ENCODE measurements at places on chromosomes 2 and 18.

DNA sequence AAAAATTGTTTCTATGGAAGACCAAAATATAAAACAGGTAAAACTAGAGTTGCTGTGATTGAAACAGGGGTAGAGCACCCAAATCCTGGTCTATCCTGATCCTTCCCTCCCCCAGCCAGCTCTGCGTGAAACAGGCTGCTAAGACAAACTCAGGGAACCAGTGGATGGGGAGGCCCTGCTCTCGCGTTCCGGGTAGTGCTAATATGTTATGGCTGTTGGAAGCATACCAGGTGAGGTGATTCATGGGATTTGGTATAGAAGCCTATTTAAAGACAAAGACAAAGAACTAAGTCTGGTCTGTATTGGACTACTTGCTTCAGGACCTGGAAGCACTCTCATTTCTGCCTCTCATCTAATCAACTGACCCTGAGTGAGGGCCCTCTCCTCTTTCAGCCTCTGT, 63.0 kb upstream of the CCBE1 start:
- DNase-seq = no peak

- no peak for DNase-seq
Observed at GRCh38 chr18:12520442-12520992, 112.8 kb downstream of the PRELID3A start.

DNA sequence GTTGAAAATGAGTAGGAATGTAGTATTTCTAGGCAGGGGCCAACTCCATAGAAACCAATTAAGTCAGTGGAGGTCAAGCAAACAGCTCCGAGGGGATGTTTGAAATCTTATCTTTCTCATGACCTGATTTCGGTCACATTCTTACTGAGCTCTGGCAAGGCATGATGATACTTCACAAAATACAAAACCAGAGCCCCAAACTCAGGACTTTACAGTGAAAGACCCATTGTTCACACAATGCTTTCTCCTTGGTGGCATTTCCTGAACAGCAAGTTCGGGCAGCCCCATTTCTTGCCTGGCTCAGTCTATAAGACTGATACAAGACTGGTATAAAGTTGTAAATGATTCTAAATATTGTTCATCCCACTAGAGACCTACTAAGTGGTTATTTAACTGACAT, 53.3 kb downstream of the LAMA1 start:
- no peak for DNase-seq

- DNase-seq = no peak
Observed at GRCh38 chr2:119721462-119721861, 38.3 kb upstream of the PTPN4 start.

DNA sequence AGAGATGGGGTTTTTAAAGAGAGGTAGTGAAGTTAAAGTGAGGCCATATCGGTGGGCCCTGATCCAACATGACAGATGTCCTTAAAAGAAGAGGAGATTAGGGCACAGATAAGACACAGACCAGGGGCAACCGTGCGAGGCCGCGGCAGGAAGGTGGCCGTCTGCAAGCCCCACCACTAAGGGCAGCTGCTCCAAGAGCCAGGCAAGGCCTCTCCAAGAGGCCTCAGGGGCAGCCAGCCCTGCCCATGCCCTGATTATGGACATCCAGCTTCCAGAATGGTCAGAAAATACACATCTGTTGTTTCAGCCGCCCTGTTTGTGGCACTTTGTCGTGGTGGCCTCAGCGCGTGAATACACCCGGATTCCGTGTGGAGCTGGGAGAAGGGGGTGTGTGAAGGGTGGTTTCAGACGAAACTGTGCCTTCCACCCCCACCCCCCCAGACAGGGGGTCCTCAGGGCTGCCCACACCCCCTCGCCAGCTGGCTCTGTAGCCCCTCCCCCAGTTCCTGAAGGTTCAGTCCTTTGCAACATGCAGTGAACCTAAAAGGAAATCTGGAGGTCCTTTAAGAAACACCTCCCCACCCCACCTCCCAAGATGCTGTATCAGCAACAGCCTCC, 74.1 kb upstream of the SMAD7 start:
- DNase-seq = no peak

DNA sequence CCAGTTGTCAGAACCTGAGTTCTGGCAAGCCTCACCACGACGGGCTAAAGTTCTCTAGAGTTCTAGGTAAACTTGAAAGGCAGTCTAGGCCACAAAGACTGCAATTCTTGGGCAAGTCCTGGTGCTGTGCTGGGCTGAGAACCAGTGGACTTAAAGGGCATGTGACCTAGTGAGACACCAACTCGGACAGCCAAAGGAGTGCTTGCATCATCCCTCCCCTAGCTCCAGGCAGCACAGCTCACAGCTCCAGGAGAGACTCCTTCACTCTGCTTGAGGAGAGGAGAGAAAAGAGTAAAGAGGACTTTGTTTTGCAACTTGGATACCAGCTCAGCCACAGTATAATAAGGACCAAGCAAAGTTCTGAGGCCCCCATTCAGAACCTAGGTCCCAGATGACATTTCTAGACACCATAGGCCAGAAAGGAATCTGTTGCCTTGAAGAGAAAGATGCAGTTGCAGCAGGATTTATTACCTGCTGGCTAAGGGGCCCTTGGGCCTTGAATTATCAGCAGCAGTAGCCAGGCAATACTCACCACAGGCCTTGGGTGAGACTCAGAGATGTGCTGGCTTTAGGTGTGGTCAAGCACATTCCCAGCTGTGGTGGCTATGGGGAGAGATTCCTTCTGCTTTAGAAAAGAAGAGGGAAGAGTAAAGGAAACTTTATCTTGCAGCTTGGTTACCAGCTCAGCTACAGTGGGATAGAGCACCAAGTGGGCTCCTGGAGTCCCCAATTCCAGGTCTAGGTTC, 51.8 kb downstream of the UPP2 start:
- DNase-seq = no peak

DNA sequence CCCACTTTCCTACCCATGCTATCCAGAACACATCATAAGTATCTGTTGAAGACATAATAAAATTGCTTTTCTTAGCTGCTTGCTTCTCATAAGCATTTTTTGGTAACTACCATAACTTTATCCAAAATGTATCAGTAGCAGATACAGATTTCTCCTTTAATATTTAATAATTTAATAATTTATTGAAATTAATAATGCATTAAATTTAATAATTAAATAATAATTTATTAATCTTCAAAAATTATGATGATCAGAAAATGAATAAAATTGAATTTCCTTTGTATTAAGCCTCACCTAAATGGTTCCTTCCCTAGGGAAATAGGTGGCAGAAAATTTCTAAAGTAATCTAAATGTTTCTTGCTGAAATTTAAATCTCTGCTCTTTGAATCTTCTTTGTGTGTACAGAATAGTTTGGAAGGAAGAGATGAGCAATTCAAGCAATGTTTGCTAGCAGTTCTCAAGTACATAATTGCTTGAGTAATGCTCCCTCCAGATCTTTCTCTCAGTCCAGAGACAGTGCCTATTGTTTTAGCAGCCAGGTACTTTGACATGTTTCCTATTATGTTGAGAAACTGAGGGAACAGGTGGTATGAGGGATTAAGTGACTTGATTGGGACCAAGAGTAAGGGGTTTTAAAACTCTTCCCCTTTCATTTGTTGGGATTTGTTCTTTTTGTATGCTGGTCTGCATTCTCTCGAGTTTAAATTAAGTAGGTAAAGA, 123.1 kb upstream of the CYP26B1 start:
- DNase-seq = no peak

- peak; percentile 54 for DNase-seq
Observed at GRCh38 chr2:85537600-85538506, 1.1 kb upstream of the MAT2A start.

GRCh38 chr18:43893001-43893637, 615.8 kb upstream of the SYT4 start:
- DNase-seq = no peak

- DNase-seq = no peak
Observed at GRCh38 chr18:76643996-76644395, 149.0 kb upstream of the ZNF516 start.

DNA sequence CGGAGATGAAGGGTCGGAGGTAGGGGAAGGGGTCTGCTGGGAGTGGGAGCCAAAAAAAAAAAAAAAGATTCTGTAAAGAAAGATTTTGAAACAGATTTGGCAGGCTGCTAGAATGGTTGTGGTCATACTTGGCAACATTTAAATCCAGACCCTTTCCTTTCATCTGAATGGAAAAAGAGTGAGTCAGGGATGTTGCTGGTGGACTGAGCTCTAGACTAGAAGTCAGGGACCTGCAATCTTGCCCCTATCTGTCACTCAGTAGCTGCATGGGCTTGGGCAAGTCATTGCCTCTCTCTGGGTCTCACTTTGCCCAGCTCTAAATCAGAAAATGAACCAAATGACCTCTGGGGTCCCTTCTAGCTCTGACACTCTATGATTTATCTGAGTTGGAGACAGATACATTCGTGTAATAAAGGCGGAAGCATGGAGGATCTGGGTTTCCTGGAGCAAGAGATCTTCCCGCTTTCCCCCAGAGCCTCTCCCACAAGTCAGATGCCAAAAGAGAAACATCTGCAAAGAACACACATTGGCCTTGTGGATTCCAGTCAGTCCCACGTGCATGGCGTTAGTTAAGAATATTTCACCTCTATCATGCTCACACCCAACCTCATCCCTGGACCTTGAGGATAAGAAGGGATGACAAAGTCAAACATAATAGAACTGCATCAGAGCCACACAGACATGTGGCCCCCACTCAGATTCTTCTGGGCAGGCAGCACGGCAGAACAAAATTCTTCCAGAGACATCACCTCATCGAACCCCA, 58.5 kb downstream of the ADD2 start:
- no peak for DNase-seq

DNA sequence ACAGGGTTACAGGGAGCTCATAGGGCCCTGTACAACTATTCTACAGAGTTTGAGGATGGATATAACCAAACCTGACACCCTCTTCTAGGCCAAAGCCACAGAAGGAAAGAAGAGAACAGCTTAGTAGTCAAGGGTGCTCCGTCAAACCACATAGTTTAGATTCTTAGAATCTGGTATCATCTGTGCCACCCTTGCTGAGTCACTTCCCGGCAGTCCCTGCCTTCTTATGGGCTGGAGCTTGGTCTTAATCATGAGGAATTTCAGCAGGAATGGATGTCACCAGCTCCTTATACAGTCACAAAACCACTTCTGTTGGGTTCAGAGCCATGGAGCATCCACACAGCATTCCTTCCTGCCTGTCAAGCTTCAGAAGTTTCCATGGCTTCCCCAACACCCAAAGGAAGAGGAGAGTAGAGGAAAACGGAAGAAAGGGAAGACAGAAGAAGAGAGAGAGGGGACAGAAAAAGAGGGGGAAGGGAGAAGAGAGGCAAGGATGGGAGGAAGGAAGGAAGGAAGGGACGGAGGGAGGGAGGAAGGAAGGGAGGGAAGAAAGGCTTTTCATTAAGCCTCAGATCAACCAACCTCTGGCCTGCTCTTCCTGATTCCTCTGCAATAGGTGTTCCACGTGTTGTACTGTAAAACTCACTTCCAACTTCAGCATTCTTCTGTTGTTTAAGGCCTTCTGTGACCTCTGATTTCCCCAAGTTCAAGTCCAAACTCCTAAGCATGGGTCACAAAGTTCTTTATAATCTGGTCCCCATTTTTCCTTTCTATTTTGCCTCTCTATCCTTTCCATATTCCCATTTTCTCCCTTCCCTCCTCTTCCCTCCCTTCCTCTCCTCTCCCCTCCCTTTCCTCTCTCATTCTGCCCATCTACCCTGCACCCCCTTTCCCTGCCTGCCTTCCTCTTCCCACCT, 246.1 kb upstream of the TNP1 start:
- no peak for DNase-seq

GRCh38 chr2:40213071-40213470, 238.8 kb downstream of the SLC8A1 start:
- no peak for DNase-seq

DNA sequence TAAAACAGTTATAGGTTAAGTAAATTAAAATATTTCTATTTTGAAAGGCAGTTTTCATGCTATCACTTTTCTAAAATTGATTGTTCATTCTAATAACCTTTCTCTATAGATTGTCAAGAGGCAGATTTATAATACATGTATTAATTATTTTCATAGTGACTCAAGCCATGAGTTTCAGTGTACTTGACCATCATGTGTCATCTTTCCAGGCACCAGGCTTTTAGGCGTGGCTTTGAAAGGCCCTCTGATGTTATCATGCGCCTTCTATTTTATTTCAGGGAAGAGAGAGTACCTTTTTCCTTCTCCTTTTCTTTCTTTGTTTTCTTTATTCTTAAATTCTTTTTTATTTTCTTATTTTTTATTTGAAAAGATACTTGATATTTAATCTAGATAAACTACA, 128.3 kb upstream of the ETAA1 start:
- no peak for DNase-seq

GRCh38 chr2:145744541-145745386, 1224.8 kb upstream of the ZEB2 start:
- no peak for DNase-seq

DNA sequence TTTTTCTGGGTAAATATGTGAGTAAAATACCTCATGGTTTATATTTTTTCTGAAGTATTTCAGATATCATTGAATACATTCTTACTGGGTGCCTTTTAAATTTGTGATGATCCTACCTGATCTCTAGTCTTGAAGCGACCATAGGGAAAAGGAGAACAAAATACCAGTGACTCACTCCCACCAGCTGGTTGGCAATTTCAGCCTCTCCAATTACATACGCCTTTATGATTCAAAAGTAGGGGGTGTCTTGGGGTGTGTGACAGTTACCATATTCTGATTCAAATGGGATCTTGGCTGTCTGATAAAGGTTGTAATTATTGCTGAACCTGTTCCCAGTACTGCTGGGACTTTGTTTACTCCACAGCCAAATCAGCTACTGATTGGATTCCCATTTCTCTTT, 175.9 kb upstream of the NXPH2 start:
- no peak for DNase-seq

DNA sequence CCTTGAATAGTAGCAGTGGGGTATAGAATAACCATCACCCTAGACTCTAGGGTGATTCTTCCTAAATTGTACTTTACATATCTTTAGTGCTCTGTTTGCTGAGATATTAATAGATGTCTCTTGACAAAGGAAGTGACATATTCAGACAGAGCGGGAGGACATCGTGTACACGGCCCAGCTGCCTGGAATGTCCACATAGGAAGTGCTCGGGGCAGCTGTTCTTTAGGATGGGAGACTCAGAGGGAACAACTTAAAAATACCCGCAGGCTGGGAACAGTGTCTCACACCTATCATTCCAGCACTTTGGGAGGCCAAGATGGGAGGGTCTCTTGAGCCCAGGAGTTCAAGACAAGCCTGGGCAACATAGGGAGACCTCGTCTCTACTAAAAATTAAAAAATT, 206.1 kb downstream of the FAM210A start:
- DNase-seq = no peak

GRCh38 chr2:88139203-88139702, 11.4 kb upstream of the FABP1 start:
- DNase-seq = no peak

- no peak for DNase-seq
Observed at GRCh38 chr2:212494418-212495020, 44.1 kb downstream of the ERBB4 start.

GRCh38 chr18:41058351-41059125, 896.5 kb upstream of the PIK3C3 start:
- DNase-seq = no peak

DNA sequence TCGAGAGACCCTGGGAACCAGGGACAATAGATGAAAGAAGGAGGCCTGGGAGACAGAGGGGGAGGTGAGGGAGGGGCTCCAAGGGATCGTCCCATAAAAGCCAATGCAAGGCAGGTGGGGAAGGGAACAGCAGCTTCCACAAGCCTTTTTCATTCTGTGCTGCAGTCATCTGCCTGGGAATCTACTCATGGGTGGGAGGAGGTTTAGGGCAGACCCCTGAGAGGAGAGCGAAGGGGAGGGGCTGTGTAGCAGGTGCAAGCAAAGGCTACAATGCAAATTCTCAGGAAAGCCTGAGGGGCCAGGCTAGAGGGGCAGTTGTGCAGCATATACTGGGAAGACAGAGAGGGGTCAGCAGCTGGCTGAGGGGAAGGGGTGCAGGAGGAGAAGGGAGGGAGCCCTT, 135.4 kb downstream of the SETBP1 start:
- no peak for DNase-seq

Data from activated naive CD4-positive, alpha-beta T cell treated with anti-CD3 and anti-CD28 coated beads, Interleukin-2, amount 10 ng/mL, durations not matched to agents 7 days and 5 days (primary cell).